ENCODE measurements at places on chromosomes 6 and 20. TPM values are rescaled to one million over a fixed set of nuclear protein-coding genes. Genes with fewer than 3 reads are reported as not detected.

- H3K27me3 ChIP-seq, result no peaks in the 10 kb centered on the region
- peaks cover 77% of the 10 kb centered on the region for H3K36me3 ChIP-seq
- DNase-seq, result no peak
- peak overlapping the region; percentile 45 for H3K27ac ChIP-seq
These were observed 91.8 kb downstream of the ASXL1 start for GRCh38 chr20:32449890-32450401.

DNA sequence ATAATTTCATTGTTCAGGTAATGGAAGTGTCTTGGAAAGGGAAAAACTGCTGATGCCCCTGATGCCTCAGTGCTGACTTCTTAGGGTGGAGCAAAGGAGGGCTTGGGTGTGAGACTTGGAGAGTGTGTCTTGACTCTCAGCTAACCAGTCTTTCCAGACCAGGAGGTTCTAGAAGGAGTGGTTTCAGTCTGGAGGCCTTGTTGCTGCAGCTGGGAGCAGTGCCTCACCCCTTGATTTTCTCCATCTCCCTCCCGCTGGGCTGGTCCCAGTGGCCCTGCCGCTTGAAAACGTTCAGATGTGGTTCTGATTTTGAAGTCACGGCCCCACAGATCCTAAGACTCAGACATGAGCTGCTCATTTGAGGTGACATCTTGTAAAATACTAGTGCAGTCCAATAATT is 5.4 kb downstream of the DSP start:
- no peaks in the 10 kb centered on the region for H3K36me3 ChIP-seq
- H3K27me3 ChIP-seq, result peaks cover 54% of the 10 kb centered on the region
- H3K27ac ChIP-seq, result no peak overlapping the region
- H3K4me1 ChIP-seq, result peaks cover 8% of the 10 kb centered on the region
- DNase-seq, result no peak

DNA sequence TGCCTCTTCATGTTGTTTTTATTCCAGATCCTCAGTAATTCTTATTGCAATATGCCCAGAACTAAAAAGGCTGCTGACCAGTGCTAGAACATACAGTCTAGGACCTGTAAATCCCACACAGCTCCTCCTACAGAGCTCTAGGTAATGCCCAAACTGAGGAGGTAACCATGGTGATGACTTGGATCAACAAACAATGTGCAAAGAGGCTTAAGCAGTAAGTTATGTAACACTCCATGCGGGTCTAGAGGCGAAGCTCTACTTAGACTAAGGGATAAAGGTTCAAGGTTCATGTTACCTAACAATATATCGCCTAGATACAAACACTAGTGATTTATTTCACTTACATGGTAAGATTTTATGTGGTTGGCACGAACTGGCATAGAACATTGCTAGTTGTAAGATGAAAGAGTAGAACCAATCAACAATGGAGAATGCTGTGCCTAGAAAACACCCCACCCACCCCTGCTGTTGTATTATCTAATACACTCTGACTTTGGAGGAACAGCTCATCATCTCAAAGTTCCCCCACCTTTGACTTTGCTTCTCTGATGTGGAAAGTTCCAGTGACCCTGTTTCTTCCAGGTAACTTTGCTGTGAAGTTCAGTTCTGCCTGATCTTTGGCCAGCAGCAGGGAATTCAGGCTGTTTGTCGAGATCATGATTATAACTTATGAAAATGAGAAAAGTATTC is 242.4 kb downstream of the ALDH8A1 start:
- H3K4me3 ChIP-seq, result no peak overlapping the region
- no peaks in the 10 kb centered on the region for H3K4me1 ChIP-seq
- peaks cover 4% of the 10 kb centered on the region for H3K36me3 ChIP-seq
- DNase-seq, result no peak
- peaks cover 21% of the 10 kb centered on the region for H3K27me3 ChIP-seq

DNA sequence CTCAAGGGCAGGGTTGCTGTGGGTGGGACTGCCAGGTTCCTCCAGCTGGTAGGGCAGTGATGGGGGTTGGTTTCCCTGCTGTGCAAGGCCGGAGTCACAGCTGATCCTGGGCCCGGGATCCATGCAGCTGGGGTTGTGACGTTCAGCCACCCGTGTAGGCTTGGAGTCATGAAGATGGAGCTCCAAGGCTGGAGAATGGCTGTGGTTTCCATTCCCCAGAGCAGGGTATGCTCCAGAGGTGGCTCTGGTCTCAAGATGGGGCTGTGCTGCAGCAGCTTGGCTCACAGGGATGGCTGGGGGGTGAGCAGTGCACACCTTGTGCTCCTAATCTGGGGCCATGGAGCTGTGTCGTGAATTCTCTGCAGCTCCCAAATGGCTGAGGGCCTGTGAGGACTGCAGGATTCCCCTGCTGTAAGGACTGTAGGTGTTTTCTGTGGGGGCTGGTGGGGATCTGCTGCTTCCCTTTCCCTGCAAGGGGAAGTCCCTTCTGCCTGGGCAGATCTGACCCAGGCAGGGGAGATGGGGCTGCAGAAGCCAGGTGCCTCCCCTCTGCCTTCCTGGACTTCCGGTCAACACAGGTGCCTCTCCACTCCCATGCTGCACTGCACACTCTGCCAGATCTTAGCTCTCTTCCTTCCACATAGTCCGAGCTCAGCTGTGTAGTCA is 15.9 kb downstream of the KIF25 start:
- peaks cover 6% of the 10 kb centered on the region for H3K27me3 ChIP-seq
- H3K36me3 ChIP-seq, result peaks cover 7% of the 10 kb centered on the region
- H3K4me1 ChIP-seq, result no peaks in the 10 kb centered on the region
- no peak for DNase-seq
- no peak overlapping the region for H3K27ac ChIP-seq

DNA sequence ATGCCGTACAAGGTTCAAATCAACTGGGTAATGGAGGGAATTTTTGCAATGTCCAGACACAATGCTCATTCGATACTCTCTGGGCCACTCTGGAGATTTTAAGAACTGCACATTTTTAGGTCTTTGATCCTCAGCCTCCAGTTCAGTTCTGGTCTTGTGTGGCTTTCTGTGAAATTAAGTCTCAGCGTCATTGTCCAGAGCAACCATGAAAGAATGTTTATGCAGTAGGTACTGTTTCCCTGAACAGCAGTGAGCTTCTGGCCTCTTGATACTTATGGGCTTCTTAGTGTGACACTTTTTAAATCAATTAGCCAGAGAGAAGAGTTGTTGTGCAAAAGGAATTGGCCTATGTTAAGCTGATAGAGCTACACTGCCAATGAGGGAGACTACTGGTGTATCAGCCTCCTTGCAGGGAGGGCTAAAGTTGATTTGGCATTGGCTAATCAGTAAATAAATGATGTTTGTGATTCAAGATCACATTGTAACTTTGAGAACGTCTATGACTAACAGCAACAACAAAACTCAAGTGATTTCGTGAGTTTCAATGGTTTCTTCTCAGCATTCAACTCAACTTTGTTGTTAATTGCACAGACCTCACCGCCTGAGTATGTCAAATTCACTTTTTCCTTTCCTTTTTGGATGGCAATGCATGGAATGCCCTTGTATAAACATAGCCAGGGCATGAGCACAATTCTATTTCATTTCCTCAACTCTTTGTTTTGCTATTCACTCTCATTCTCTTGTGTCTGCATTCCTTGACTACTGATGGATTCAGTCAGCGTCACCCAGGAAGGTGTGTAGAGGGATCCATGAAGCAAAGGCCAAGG is 85.1 kb downstream of the GJA1 start:
- no peaks in the 10 kb centered on the region for H3K36me3 ChIP-seq
- no peak overlapping the region for H3K4me3 ChIP-seq
- DNase-seq, result no peak
- no peak overlapping the region for H3K27ac ChIP-seq
- H3K27me3 ChIP-seq, result no peaks in the 10 kb centered on the region

GRCh38 chr6:119323478-119323877 is 26.1 kb downstream of the MAN1A1 start:
- H3K27me3 ChIP-seq, result no peaks in the 10 kb centered on the region
- no peak for DNase-seq
- H3K4me3 ChIP-seq, result no peak overlapping the region
- H3K36me3 ChIP-seq, result no peaks in the 10 kb centered on the region
- H3K27ac ChIP-seq, result no peak overlapping the region
- H3K4me1 ChIP-seq, result peaks cover 22% of the 10 kb centered on the region

DNA sequence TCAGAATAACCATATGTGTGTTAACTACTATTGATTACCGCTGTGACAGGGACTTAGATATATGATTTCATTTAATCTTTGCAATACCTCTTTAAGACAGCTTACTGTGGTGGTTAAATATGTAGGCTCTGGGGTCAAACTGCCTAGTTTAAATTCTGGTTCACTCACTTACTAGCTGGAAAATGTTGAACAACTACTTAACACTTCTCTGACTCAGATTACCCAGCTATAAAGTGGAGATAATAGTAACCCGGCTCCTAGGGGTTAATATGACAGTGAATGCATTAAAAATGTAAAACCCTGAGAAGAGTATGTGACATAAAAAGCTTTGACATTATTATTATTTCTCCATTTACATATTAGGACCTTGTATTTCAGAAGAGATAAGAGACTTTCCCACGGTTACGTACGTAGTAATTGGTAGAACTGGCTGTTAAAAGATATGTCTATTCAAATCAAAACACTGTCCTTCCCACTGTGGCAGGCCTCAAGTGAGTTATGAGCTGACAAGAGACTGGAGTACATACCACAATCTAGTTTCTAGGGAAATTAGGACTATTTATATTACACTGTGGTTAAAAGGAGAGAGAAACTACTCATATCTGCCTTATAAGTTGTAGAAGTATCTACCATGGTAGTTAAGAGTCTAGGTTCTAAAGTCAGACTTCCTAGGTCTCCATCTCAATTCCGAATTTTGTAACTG is 4.4 kb upstream of the PLCB1 start:
- no peak for DNase-seq
- no peak overlapping the region for H3K27ac ChIP-seq

- H3K27ac ChIP-seq, result no peak overlapping the region
- no peak for DNase-seq
- no peaks in the 10 kb centered on the region for H3K36me3 ChIP-seq
- peaks cover 21% of the 10 kb centered on the region for H3K4me1 ChIP-seq
These were observed 1.7 kb upstream of the GCM2 start for GRCh38 chr6:10883312-10884244.

DNA sequence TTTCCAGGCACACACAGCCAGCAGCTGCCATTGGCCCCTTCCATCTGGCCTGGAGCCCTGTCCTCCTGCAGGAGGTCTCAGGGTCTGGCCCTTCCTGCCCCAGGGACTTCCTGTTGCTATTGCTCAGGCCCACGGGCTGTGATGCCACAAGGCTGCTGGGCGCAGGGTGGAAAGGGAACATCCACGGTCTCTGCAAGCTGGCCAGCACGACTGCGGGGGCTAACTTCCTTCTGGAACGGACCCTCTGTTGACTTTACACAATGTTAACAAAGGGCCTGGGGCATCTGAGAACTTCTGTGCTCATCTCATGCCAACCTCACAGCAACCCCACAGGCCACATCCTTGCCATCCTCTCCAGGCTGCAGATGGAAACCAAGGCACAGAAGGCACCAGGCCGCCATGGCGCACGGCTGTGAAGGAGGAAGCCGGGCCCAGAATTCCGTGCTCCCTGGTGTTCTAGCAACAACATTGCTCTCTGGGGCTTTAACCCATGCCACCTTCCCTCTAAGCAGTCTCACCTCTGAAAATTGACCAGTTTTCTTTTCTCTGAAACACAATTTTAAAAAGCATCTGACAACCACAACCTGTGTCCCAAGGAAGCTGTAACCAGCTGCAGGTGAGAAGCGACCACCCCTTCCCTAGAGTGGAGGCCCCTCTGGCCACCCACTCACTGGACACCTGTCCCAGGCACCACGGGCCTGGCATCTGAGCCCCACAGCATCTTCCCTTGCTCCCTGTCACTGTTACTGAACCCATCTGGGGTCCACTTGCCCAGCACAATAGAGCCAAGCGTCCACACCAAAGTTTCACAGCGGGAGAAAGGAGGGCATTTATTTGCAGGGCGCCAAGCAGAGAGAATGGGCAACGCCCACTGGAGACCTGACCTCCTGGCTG is 261.3 kb downstream of the CDH4 start:
- H3K4me1 ChIP-seq, result no peaks in the 10 kb centered on the region
- DNase-seq, result no peak
- no peaks in the 10 kb centered on the region for H3K36me3 ChIP-seq
- no peaks in the 10 kb centered on the region for H3K27me3 ChIP-seq

- no peaks in the 10 kb centered on the region for H3K36me3 ChIP-seq
- H3K27me3 ChIP-seq, result no peaks in the 10 kb centered on the region
- DNase-seq, result no peak
These were observed 161.3 kb upstream of the RREB1 start for GRCh38 chr6:6946206-6947155.

GRCh38 chr6:106517706-106518105 is 111.6 kb downstream of the RTN4IP1 start:
- H3K27ac ChIP-seq, result peak overlapping the region; percentile 84
- DNase-seq, result no peak
- no peaks in the 10 kb centered on the region for H3K27me3 ChIP-seq
- H3K4me3 ChIP-seq, result no peak overlapping the region
- H3K4me1 ChIP-seq, result peaks cover 67% of the 10 kb centered on the region
- no peaks in the 10 kb centered on the region for H3K36me3 ChIP-seq

DNA sequence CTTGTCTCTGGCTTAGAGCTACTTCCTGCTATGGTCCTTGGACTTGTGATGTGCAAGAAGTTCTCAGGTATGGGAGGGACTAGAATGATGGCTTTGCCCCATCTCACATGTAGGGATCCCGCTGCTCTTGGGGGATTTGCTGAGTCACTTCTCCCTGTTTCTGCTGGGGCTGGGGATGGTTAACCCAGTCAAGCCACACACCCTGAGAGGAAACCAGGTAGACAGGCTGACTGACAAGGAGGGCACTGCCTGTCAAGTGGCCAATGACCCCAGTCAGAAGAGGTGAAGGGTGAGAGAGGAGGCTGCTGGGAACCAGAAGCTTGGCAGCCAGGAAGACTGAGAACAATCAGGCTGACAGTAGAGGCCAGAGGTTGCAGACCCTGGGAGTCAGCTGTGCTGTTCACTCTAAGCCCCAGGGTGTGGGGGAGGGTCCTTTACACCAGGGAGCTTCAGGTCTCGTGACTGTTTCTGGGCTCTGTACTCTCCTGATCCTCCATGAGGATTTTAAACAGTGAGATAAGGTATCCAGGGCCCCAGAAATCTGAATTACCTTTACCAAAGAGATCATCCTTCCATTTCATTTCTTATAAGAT is 34.6 kb downstream of the HLA-F start:
- peaks cover 10% of the 10 kb centered on the region for H3K4me1 ChIP-seq
- no peak overlapping the region for H3K4me3 ChIP-seq
- DNase-seq, result no peak
- no peaks in the 10 kb centered on the region for H3K36me3 ChIP-seq
- H3K27ac ChIP-seq, result no peak overlapping the region

RAD21L1 gene
- total RNA-seq, result 0.49 TPM

ANKRD66 gene
- total RNA-seq, result not detected

HRH3 gene
- total RNA-seq, result not detected
